ENCODE measurements at places on chromosomes 4 and X. TPM values are rescaled to one million over a fixed set of nuclear protein-coding genes. Genes with fewer than 3 reads are reported as not detected.

AMTN gene
- not detected for total RNA-seq

GAGE12H gene
- not detected for total RNA-seq

CT45A3 gene
- not detected for total RNA-seq

INTS6L gene
- 19.0 TPM for total RNA-seq

PPP4R3C gene
- total RNA-seq = not detected

CCNB3 gene
- 0.89 TPM for total RNA-seq

FMR1NB gene
- not detected for total RNA-seq
